ENCODE measurements at places on chromosomes 5 and 9.

- DNase-seq, result no peak
Observed at GRCh38 chr9:129559506-129559881, 61.4 kb downstream of the C9orf50 start.

DNA sequence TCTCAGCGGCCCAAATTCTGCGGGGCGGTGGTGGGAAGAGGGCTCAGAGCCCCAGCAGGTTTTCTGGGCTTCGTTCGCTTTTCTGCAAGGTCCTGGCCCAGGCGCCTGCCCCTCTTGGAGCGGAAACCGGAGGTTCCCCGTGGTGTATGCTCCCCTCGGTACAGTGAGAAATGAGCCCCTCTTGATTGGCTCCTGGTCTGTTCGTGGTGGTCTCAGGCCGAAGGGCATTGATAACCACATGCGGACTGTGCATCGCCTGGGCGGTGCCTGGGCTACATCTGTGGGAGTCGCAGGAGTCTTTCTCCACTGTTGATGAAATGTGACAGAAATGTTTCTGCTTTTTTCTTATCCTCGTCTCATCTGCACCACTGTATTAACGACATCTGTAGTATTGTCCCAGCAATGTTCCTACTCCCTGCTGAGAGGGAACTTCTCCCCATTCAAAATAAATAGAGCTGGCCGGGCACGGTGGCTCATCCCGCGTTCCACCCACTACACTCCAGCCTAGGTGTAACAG, 682 bp downstream of the MAN1B1 start:
- no peak for DNase-seq

DNA sequence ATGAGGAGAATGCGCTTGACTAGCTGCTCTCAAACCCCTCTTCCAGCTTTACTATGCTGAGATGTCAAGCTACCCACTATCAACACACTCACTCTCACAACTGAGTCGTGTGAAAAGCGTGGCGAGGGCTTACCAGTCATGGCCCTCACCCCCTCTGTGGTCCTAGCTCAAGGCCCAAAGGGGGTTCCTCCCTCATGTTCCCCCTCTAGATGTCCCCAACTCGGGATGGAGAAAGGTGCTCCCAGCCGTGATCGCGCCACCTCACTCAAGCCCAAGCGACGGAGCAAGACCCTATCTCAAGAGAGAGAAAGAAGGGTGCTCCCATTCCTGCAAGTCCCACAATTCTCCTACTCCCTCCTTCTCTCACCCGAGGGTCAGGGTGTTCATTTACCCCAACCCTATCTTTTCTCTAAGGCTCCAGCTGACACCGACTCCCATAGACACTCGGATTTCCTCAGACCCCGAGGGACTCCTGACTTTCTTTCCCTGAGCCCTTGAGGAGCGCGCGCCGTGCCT, 559 bp downstream of the SLC38A9 start:
- DNase-seq, result no peak

- peak; percentile 52 for DNase-seq
Observed at GRCh38 chr9:87547671-87548081, 50.0 kb downstream of the DAPK1 start.

- DNase-seq, result no peak
Observed at GRCh38 chr9:108783326-108783725, 72.5 kb downstream of the ACTL7B start.

Measured in kidney epithelial cell (primary cell).